Activated T-cell treated with anti-CD3 and anti-CD28 coated beads, Interleukin-2, amount 50 U/mL, for 4 hours (primary cell): ENCODE measurements at places on chromosomes 16 and 17.

GRCh38 chr16:728131-728889 lies 1.4 kb downstream of the HAGHL start:
- peak; percentile 47 for DNase-seq

- DNase-seq = no peak
Measured at GRCh38 chr17:72205357-72205756, 84.5 kb downstream of the SOX9 start.

DNA sequence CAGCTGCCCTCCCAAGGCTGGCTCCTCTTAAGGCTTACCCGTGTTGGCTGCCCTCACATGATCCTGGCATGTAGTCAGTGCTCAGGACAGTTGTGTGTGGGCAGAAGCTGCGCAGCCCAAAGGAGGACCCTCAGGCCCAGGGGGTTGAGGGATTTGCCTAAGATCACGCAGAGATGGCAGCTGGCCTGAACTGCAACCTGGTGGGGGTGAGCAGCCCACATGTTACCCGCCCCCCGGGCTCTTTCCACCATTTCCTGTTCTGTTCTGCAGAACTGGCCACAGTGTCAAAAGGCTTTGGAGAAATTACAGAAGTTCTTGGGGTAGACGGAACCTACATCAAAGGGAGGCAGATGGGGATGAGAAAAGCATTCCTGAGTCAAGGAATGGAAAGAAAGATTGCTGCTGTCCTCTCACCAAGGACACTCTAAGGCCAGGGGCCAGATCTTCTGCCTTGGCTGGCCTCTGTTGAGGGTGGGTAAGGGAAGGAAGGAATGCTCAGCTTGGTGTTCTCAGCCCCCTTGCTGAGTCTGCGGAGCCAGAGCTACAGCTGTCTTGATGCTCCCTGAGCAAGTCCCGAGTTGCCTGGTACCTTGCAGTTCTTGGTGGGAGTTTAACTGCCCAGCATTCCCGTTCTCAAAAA lies 53.0 kb downstream of the EPN2 start:
- DNase-seq = no peak

DNA sequence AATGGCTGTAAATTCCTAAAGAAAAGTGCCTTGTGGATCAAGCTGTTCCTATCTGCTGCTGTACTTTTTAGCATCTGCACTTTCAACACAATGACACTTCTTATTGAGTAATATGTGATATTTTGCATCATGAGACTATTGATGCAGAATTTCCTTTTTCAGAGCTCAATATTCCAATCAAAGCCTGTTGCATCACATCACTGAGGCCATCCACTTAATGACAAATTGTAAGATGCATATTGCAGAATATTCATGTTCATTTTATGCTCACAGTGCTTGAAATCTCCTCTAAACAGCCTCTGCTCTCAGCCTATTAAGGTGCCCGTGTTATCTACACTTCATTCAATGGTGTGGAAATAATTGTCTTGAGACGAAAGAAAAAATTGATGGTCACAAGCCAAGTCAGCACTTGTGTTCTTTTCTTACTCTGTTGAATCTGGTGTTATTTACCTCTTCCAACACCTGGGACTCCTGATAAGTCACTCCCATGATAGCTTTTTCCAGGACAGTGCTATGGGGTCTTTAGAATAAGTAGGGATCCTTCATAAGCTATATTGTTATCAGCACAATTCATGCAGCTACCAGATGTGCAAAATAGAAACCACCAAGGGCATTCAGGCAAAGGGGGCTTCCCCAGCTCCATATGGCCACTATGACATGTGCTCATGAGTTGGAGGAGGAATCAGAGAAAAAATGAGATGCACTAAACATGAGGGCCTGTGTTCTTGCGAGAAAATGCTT lies 9.3 kb upstream of the SKAP1 start:
- no peak for DNase-seq

DNA sequence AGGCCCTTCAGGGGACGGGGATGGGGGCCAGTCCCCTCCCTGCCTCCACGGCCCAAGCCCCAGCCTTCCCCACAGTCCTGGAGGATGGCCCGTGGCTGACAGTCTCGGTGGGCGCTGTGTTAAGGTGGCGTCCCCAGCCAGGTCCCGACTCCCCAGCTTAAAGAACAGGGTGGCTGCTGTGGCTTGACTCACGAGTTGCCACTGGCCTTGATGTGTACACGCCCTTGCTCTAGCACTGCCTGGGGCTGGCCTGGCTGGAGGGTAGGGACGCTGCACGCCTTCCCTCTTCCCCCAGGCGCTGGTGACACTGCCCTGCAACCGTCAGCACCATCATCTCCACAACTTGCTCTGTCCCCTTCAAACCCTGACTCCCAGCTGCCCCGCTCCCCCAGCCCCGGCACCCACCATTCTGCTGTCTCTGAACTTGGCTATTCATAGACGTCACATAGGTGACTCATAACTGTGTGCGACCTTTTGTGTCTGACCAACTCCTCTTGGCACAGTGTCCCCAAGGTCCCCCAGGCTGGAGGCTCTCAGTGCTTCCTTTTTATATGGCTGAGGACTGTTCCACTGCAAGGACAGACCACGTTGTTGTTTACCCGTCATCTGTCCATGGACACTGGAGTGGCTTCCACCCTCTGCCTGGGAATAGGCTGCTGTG lies 6.3 kb downstream of the GNPTG start:
- DNase-seq = no peak

GRCh38 chr16:14181371-14182050 lies 110.4 kb downstream of the MRTFB start:
- DNase-seq = no peak

DNA sequence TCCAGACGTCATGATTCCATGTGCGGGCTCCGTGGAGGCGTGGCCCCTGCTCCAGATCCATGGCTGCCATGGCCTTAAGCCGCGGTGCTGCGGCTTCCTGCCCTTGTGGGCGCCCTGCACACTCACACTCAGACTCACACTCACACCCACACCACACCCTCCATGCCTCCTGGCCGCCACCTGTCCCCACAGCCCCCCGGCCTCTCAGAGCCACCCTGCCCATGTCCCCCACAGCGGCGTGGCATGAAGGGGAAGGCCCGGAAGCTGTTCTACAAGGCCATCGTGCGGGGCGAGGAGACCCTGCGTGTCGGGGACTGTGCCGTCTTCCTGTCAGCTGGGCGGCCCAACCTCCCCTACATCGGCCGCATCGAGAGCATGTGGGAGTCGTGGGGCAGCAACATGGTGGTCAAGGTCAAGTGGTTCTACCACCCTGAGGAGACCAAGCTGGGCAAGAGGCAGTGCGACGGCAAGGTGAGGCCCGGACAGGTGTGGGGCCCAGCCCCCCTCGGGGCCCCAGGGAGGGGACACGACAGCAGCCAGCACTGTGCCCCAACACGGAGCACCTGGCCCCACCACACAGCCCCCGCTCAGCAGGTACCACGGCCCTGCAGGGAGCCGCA lies 50.0 kb downstream of the ACTG1 start:
- DNase-seq = no peak

DNA sequence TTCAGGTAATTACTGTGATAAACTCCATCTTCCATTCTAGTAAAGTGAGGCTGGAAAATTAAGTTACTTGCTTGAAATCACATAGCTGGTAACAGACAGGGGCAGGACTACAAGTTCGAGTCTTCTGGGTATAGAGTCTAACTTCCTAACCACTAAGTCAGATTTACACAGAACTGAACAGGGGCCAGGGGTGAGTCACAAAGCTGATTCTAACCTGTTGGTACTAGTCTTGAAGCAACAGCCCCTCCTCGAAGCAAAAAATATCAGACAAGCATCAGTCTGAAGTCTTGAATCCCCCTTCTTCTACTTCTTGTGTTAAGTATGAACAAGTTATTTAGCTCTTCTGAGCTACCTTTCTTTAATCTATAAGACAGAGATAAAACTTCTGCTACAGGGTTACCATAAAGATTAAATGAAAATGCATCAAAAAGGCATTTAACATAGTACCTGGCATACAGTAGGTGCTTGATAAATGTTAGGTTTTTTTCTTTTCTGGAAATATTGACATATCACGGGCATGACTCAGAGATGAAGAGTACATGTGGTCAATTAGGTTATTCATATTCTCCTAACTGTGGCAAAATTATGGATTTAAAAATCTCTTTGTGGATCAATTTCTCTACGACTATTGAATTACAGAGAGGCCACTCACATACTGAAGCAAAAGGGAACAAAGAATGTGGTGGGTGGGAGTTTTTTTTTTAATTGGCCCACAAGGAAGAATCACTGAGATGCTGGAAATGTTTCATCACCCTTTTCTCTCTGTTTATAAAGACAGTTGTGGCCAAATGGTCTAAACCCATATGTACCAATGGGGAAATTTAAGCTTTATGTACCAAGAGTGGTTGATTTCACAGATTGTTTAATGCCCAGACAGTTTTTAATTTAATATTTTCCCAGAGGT lies 266.9 kb upstream of the DYNLRB2 start:
- DNase-seq = no peak

GRCh38 chr16:81583893-81584631 lies 139.5 kb downstream of the CMIP start:
- DNase-seq = no peak

- no peak for DNase-seq
Measured at GRCh38 chr17:45006927-45007461, 38.9 kb upstream of the C1QL1 start.

GRCh38 chr17:43328650-43329049 lies 70.1 kb upstream of the ARL4D start:
- DNase-seq = no peak

- DNase-seq = peak; percentile 25
Measured at GRCh38 chr17:62652251-62653001, 25.0 kb downstream of the MRC2 start.

DNA sequence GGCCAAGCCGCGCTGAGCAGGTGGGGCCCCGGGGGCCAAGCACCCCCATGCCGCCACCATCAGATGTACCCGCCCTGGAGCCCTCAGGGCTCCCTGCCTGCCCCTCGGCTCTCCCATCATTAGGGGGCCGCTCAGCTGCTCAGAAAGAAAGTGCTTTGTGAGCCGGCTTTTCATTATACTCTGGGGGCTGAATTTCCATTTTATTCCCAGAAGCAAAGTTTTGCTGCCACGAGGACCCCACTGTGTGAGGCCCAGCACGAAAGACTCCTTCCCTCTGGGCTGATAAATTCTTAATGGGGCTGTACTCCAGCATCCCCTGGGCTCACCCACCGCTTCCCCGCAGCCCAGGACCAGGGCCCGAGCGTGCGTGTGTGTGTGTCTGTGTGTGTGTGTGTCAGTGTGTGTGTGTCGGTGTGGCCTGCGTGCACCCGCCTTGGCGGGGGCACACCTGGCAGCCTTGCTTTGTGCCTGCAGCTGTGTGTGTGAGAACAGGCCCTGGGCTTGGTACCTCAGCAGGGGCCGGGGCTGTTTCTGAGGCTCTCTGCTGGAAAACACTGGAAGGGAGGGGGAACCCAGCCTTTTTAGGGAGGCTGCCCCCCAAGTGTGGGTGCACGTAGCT lies 103.0 kb upstream of the GSE1 start:
- no peak for DNase-seq

- DNase-seq = no peak
Measured at GRCh38 chr16:81123092-81123852, 27.1 kb upstream of the GCSH start.

- peak; percentile 20 for DNase-seq
Measured at GRCh38 chr16:87951552-87952538, 611 bp downstream of the BANP start.

GRCh38 chr16:84714028-84714427 lies 14.2 kb downstream of the USP10 start:
- DNase-seq = no peak

- no peak for DNase-seq
Measured at GRCh38 chr16:50354629-50355456, 13.9 kb downstream of the BRD7 start.

- no peak for DNase-seq
Measured at GRCh38 chr17:73003487-73003886, 89.0 kb downstream of the SLC39A11 start.

- no peak for DNase-seq
Measured at GRCh38 chr17:17795296-17795695, 41.5 kb downstream of the SREBF1 start.

- DNase-seq = no peak
Measured at GRCh38 chr17:37545486-37545885, 55.8 kb downstream of the DUSP14 start.

GRCh38 chr16:19105891-19106624 lies 7.7 kb upstream of the ITPRIPL2 start:
- DNase-seq = no peak

- DNase-seq = no peak
Measured at GRCh38 chr16:11025120-11025531, 80.8 kb downstream of the CLEC16A start.

DNA sequence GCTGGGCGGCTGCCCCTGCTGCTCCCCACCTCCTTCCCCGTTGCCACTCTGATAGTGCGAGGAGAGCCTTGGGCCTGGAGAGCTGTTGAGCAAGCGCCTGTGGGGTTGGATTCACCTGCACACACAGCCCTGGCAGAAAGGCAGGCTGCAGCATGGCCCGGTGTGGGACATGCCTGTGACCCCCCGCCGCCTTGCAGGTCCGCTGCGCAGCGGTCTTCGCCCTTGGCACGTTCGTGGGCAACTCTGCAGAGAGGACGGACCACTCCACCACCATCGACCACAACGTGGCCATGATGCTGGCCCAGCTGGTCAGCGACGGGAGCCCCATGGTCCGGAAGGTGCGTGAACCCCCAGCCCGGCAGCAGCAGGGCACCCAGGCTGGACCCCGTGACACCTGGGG lies 106.8 kb upstream of the CHMP6 start:
- DNase-seq = no peak

DNA sequence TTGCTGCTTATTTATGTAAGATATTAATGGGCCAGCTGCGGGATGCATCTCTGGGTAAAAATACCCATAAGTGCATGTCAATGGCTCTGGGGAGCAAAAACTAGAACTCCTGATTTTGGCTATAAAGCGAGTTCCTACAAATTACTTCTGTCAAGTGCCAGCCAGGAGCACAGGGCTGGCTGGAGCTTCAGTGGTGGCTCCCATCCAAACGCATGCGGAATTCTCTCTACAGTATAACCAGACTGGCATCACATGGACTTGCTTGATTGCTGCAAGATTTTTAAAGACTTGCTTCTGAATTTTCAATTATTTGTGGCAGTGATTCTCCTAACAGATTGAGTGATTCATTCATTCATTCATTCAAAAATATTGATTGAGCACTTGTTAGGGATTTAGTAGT lies 260.9 kb downstream of the PHKB start:
- DNase-seq = no peak

- DNase-seq = no peak
Measured at GRCh38 chr16:10040136-10041080, 141.8 kb downstream of the GRIN2A start.

- DNase-seq = peak; percentile 33
Measured at GRCh38 chr17:78716814-78717393, 65.2 kb downstream of the CYTH1 start.

DNA sequence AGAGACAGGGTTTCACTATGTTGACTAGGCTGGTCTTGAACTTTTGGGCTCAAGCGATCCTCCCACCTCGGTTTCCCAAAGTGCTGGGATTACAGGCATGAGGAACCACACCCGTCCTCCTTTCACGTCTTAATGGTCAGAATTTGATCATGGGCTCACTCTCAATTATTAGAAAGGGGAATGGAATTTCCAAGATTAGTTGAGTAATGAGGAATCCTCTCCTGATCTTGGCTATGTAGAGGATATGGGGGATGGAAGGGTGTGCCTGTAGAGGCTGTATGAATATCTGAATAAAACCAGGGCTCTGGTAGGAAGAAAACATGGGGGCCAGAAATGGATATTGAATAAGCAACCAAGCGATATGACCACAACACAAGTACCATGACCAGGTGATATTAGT lies 25.9 kb upstream of the SMURF2 start:
- DNase-seq = no peak
